ENCODE measurements at places on chromosomes 12 and 14.

- no peak for DNase-seq
Observed at GRCh38 chr14:93984987-93985410, 8.6 kb upstream of the ASB2 start.

DNA sequence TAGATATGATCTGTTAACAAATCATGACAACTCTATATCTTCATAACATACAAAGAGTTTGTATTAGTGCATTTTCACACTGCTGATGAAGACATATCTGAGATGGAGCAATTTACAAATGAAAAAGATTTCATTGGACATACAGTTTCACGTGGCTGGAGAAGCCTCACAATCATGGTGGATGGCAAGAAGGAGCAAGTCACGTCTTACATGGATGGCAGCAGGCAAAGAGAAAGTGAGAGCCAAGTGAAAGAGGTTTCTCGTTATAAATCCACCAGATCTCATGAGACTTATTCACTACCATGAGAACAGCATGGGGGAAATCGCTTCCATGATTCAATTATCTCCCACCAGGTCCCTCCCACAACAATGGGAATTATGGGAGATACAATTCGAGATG is 157.6 kb downstream of the DUSP6 start:
- no peak for DNase-seq

DNA sequence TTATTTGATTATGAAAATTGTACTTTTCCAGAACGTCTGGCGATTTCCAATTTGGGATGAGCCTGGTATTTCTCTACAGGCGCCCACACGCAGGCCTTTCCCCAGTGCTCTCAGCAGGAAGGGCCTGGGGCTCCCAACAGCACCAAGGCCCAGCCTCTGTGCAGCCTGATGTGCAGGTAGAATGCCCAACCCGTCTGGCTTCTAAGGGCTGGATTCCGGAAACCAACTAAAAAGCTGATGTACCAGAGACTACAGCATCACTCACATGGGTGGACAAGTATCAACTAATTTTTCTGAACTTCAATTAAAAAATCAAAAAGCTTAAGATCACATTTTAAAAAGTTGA is 25.8 kb downstream of the CDC42BPB start:
- DNase-seq = no peak

DNA sequence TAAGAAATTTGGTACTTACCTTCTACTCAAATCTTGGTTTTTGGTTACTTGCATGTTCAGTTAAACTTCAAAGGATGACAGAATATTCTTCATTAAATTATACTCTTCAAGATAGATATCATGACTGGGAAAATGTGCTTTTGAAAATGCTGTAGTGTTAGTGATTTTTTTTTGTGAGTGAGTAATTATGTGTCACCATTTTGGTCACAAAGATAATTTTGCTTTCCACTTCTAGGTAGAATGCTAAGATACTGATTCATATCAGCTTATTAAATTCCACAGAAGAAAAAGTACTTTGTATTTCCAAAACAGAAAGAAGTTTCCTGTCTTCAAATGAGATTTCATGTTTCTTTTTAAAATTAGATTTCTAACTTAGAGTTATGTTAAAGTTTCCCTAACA is 61.2 kb downstream of the ATXN7L3B start:
- no peak for DNase-seq

DNA sequence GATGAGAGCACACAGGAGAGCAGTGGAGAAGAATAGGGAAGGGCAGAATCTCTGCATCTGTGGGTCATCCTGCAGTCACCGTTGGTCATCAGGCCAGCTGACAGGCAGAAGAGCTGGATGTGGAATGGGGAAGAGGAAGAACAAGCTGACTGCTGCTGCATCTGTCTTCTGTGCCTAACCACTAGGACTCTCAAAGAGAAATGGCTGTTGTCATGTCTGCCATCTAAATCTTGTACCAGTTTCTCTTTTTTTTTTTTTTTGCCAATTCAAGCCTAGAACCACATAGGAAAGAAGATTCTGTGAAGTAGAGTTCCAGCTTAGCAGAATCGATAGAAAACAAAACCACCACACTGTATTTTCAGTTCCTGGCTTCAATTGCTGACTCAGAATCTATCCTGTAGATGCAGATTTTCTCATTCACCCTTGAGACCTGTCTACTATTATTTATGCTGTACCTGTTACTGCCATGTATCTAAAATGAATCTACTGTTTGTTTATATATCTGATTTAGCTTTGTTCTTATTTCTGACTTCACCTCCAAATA is 421.9 kb upstream of the PRICKLE1 start:
- no peak for DNase-seq

GRCh38 chr12:95055057-95055456 is 18.4 kb downstream of the NR2C1 start:
- DNase-seq = no peak
